ENCODE measurements at places on chromosomes 3 and 15. TPM values are rescaled to one million over a fixed set of nuclear protein-coding genes. Genes with fewer than 3 reads are reported as not detected.

SAXO2 gene
- 2.8 TPM for total RNA-seq

GRCh38 chr3:32310336-32310735 is 71.9 kb downstream of the CMTM8 start:
- no peak for DNase-seq

DNA sequence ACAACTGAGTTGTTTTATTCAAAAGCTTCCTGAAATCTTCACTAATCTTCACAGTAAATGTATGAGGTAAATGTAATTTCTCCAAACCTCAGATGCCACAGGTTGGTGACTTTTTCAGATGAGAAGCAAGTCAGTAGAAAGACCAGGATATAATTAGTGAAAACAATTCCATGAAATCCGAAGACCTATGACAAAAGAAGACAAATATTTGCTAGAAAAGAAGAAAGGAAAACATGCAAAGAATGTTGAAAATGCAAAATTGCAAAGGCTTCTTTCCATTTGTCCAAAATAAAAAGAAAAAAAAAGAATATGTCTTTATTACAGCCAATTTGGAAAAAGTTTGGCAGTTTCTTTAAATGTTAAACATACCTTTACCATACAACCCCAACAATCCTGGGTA is 88.3 kb upstream of the MYRIP start:
- DNase-seq, result no peak

DNA sequence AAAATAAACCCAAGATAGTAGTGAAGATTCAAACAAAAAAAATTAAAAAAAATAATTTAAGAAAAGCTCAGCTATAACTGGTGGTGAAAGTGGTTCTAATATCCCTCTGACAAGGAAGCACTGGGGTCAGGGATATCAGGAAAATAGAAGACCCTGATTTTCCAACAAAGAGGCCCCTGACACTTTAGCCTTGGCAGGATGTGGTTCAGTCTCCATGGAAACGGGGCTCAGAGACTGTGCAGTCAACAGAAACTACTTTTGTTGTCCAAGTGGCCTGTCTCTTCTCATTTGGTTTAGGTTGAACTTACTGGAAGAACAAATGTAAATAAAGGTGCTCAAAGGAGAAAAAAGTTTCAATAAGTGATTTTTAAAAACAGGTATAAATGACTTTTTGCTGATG is 27.2 kb downstream of the INTS14 start:
- peak; percentile 73 for DNase-seq

DNA sequence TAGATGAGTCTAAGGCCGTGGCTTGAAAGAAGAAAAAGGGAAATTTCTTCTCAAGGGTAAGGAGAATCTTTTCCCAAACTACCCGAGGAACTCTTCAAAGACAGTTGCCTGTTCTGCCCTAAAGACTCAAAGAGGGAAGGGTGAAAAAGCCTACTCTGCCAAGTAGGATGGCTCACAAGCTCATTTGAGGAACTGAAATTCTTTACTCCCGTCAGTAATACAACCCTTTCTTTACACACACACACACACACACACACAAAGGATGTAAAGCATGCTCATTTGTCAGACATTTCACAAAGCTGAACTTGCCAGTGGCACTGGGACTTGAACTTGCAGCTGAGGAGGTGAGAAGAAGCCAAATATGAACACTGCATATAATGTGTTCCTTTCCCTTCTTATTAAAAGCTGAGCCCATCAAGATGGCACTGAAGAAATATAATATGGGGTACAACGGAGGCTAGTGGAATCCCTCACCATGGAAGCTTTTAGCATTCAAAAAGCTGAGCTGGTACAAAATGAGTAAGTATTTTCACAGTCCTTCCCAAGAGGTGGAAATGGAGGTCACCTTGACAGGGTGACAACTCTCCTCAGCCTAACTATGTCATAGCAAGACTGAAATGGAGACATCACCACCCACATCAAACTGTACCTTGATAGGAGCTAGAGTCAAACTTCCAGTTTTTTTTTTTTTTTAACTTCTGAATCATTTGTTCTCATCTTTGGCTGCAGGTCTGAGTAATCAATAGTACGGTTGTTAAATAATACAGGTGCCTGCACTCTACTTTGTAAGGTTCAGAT is 57.6 kb downstream of the TAFA4 start:
- no peak for DNase-seq

GRCh38 chr15:64149893-64150578 is 1.5 kb upstream of the SNX22 start:
- no peak for DNase-seq
